Kidney epithelial cell (primary cell): ENCODE measurements at places on chromosomes 7 and 10. TPM values are rescaled to one million over a fixed set of nuclear protein-coding genes. Genes with fewer than 3 reads are reported as not detected.

- no peak for DNase-seq
Observed at GRCh38 chr10:103067484-103067883, 125.6 kb downstream of the NT5C2 start.

GRCh38 chr10:29140151-29140550 lies 148.7 kb upstream of the LYZL1 start:
- DNase-seq, result no peak

- no peak for DNase-seq
Observed at GRCh38 chr10:76729841-76730487, 907.6 kb downstream of the KCNMA1 start.

DNA sequence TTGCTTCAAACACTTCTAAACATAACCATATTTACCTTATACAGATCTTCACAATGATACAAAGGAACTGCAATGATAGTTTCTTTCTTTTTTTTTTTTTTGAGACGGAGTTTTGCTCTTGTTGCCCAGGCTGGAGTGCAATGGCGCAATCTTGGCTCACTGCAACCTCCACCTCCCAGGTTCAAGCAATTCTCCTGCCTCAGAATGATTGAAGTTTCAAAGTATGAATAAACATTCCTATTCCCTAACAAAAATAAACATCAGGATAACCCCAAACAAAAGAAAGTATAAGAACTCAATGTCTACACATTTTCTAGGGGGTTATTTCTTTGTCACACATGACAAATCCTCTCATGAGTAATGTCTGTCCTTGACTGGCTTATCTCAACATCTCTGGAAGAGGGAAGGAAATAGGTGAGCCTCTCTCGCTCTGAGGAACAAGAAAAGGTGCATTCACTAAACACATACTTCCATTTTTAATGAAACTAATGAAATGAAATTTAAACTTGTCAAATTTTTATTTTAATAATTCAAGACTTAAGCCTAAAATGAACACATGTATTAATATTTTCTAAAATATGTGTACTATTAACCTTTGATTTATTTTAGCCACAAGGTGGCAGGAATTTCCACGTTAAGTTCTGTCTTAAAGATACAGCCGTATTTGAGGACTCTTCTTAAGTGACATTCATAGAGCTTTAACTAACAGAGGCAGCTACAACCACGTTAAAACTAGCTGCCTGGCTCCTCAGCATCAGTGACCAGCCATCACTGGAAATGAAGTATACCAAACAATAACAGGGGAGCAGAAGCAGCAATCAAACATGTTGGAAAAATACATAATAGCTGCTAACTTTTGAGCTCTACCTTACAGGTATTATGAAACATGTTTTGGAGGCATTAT lies 58.3 kb downstream of the MALSU1 start:
- peak; percentile 76 for DNase-seq

DNA sequence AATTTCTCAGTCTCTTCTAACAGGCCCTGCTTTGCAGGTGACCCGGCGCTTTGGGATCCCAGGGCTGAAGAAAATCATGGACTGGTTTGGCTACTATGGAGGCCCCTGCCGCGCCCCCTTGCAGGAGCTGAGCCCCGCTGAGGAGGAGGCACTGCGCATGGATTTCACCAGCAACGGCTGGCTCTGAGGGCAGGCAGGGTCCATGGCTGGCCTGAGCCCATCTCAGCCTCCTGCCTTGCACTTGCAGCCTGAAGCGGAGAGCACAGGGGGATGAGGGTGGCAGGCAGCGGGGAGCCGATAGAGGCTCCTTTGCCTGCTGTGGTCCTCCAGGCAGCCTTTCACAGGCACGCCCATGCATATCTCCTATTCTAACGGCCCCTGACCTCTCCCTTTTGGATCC lies 21.8 kb downstream of the MORN4 start:
- no peak for DNase-seq

DNA sequence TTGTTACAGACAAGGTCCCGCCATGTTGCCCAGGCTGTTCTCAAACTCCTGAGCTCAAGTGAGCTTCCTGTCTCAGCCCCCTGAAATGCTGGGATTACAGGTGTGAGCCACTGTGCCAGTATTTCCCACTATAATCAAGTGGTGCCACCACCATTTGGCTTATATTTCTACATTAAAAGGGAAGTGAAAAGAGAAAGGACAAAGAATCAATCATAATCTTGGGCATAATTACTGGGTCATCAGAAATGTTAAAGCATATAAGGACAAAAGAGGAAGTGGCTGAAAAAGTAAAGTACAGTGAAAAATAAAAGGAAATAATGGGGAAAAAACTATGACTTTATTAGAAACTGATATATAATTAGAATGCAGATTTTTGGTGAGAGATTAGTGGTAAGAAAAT lies 25.7 kb upstream of the ENTPD1 start:
- no peak for DNase-seq

- DNase-seq, result no peak
Observed at GRCh38 chr10:61608255-61609033, 54.3 kb upstream of the CABCOCO1 start.

GRCh38 chr7:122258971-122259370 lies 45.6 kb downstream of the FEZF1 start:
- no peak for DNase-seq

GRCh38 chr10:117477961-117478670 lies 64.4 kb upstream of the EMX2 start:
- peak; percentile 97 for DNase-seq

GRCh38 chr10:60717852-60718251 lies 60.4 kb upstream of the CDK1 start:
- DNase-seq, result no peak

GRCh38 chr10:63677001-63677400 lies 155.8 kb downstream of the REEP3 start:
- no peak for DNase-seq

TRA2A gene
- 25.8 and 36.9 TPM in 2 replicates for total RNA-seq

YWHAG gene
- total RNA-seq, result 114 and 115 TPM in 2 replicates

CALCR gene
- total RNA-seq, result not detected in 2 replicates

ZSCAN25 gene
- 12.9 and 13.1 TPM in 2 replicates for total RNA-seq

ODAD2 gene
- total RNA-seq, result 1.3 and 1.8 TPM in 2 replicates

ZNF239 gene
- total RNA-seq, result 7.3 and 8.4 TPM in 2 replicates
